ENCODE measurements at places on chromosomes 12 and 14. TPM values are rescaled to one million over a fixed set of nuclear protein-coding genes. Genes with fewer than 3 reads are reported as not detected.

The SLC25A47 gene
- not detected for total RNA-seq

The DEPDC4 gene
- not detected for total RNA-seq

The POTEG gene
- total RNA-seq, result not detected

The P2RX2 gene
- not detected for total RNA-seq

The TMTC2 gene
- 2.8 TPM for total RNA-seq

The GAS2L3 gene
- 12.8 TPM for total RNA-seq

The CLEC2A gene
- total RNA-seq, result not detected

The CNIH1 gene
- total RNA-seq, result 128 TPM

The A2M gene
- total RNA-seq, result 1,073 TPM

The SMCO2 gene
- not detected for total RNA-seq

The MMP14 gene
- total RNA-seq, result 160 TPM

All from thoracic aorta (tissue), 2 donors.